ENCODE measurements at places on chromosomes 7 and 10.
A peak's percentile ranks its signal among the peaks of the same experiment; 100 is the strongest.

DNA sequence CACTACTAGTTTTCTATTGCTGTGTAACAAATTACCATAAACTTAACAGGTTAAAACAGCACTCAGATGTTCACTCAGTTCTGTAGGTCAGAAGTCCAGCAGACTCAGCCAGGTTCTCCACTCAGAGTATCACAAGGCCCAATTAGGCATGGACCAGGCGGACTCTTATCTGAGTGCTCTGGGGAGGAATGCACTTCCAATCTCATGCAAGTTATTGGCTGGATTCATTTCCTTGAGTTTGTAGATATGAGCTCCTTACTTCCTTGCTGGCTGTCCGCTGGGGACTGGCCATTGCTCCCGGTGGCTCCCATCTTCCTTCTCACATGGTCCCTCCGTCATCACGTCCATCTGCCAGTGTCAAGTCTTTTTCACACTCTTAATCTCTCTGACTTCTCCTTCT is 137.0 kb upstream of the PRR15 start:
- no peak for DNase-seq

DNA sequence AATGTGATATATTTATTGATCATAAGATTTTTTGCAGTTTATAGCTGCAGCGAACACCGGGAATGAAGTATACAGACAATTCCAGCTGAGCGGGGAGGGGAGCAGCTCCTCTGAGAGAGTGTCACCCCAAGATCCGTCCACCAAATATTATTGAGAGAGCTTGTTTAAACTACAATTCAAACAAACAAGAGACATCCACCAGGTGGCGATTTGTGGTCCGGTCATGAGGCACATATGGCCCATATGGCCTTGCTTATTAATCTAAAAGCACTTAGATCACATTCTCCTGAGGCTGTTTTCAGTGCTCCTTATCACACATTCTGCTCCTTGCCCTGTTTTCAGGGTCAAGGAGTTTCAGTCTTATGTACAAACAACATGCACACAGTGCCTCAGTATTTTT is 83.1 kb downstream of the THSD7A start:
- no peak for DNase-seq

- peak; percentile 92 for DNase-seq
These were observed 28.6 kb upstream of the RHBDD2 start for GRCh38 chr7:75850235-75850634.

- DNase-seq = no peak
These were observed 170.9 kb downstream of the CDK14 start for GRCh38 chr7:90766814-90767564.

DNA sequence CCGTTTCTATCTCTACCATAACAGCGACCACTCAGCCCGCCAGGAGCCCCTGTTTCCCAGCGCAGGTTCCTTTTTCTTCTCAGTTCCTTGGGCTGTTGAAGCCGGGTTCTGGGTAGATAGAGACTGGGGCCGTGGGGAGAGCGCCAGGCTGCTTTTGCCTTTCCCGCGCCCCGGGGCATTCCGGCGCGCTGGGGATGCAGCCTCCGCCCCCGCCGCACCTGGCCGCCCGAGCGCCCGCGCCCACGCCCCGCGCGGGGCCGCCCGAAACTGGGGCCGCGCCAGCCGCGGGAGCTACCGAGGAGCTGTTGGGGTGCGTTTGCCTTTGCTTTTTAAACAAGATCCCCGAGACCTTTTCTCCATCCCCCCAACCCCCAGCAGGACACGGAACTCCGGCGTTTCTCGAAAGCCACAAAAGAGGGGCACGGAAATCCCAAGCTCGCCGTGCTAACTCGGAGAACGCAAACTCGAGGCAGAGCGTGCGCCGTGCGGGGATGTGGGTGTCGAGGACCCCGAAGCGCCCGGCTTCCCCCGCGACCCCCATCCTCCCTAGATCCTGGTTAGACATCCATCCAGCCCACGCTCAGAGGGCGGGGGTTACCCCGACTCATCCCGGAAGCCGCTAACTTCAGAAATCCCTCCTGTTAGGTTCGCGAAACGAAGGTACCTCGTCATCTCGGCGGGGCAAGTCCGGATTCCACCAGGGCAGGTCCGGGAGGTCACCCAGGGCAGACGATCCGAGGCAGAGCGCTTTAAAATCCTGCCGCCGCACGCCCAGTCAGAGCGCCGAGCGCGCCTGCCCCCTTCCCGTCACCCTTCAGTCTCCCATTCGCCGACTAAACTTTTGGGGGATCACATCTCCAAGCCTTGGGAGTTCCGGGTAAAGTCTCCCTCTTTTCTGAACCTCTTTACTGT is 1.0 kb downstream of the GRM8 start:
- DNase-seq = no peak

DNA sequence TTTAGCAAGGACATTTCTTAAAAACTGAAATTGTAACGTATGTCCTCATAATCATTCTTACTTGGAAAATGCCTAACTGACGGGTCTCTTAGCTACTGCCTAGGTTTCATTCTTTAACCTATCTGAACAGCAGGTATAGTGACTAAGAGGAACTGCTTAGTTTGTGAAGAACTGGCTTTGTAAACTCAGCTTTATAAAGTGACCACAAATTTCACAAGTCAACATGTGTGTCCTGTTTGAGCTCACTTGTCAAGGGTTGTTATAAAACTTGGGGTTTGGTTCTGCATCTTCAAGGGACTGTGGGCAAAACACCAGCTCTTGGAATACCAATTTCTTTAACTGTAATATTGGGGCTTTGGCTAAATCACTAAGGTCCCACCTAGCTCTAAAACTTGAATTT is 32.2 kb downstream of the MRPS33 start:
- DNase-seq = peak; percentile 85

- DNase-seq = no peak
These were observed 30.0 kb downstream of the AKR1B1 start for GRCh38 chr7:134428942-134429341.

DNA sequence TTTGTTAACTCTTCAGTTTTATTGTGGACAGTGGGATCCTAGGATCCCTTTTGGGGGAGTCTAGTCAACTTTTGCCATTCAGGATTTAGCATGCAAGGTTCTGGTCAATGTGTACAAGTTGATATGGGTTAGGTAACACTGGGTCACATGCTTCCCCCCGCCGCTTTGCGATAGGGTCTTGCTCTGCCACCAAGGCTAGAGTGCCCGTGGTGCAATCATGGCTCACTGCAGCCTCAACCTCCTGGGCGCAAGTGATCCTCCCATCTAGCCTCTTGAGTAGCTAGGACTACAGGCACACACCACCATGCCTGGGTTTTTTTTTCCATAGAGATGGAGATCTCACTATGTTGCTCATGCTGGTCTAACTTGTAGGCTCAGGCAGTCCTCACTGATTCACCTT is 3.2 kb upstream of the CSGALNACT2 start:
- DNase-seq = no peak

GRCh38 chr10:100370714-100371481 is 23.9 kb downstream of the SCD start:
- peak; percentile 79 for DNase-seq

DNA sequence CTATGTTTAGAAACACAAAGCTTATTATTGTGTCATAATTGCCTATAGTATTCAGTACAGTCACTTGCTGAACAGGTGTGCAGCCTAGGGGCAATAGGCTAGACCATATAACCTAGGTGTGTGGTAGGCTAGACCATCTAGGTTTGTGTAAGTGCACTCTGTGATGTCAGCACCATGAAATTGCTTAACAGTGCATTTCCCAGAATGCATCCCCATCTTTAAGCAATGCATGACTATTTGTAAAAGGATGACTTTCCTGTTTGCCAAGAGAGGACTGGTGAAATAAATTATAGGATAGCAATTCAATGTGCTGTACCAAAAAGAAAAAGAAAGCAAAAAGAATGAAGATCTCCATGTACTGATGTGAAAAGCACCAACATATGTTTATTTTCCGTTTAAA is 288.7 kb upstream of the AUTS2 start:
- DNase-seq = no peak

DNA sequence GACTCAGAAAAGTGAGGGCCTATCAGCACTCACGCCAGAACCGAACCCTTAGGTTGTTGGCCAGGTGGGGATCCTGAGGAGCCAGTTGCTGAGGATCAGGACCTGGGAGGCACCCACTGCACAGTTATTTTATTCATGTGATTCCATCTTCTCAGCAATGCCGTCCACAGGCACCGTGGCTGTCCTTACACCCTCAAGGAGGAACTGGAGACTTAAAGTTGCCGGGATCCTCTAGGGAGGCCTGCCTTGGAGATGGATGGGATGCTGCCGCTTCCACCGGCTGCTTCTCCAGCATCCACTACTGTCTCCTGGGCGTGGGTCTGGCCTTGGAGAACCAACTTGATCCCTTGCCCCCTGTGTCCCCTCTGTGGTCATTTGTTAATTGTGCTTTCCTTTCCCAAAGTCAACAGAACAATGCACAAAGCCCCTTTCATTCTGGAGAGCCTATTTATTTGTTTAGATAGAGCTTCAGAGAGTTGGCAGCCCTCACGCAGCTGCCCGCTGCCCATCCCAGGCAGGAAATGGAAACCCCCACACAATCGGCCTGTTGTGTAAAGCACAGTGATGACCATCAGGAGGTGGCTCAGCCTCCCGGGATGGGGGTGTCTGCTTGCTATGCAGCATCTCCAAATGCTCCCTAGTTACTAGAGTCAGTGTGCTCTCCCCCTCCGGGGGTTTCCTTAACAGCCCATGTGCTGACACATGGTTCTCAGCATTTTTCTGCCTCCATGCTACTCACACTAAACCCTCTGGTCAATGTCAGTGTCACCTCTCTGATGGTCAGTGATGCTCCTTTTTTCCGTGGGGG is 52.9 kb upstream of the IGFBP3 start:
- no peak for DNase-seq

DNA sequence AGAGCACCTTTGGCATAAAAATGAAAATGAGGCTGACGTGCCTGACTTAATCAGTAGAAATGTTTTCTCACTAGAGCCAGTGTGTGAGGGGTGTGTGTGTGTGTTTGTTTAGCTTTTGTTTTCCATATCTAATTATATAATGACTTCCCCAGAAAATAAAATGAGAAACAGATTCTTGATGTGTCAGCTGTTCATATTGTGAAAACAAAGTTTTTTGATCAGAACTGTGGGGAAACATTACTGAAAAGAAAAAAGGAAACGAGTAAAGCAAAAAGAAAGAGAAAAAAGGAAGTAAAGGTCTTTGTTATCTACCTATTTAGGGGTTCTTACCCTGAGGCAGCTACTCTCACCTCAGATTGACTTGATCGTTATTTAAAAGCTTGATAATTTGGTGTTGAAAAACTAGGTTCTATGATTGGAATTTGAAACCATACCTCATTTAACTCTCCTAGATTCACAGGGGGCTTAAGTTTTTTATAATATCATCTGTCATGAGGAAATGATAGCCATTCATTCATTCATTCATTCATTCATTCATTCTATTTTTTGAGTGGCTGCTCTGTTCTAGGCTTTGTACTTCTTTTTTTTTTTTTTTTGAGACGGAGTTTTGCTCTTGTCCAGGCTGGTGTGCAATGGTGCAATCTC is 58.0 kb downstream of the CREM start:
- no peak for DNase-seq

DNA sequence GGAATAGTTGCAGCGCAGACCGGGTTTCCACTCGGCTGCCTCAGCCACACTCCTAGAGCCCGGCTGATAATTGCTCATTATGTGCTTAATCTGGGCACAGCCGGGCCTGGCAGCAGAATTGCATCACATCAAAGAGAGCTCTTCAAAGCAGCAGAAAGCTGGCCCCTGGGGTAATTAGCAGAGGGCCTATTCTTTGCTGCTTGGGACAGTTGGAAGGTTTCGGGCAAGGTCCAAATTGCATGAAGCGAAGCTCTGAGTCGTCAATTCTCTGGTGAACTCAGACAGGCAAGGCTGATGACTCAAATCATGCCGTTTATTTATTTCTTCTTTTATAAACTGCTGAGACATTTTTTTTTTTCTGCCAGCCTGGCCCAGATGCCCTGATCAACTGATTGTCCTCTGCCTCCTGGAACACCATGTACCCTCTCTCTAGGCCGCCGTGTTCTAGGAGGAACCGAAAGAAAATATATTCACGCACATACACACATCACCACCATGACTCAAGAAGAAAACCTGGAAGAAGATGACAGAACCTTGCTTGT is 242.2 kb downstream of the RAB11FIP2 start:
- no peak for DNase-seq

GRCh38 chr10:73338801-73339368 is 19.8 kb downstream of the CFAP70 start:
- no peak for DNase-seq

GRCh38 chr7:95675016-95675415 is 78.7 kb upstream of the PDK4 start:
- DNase-seq = no peak

DNA sequence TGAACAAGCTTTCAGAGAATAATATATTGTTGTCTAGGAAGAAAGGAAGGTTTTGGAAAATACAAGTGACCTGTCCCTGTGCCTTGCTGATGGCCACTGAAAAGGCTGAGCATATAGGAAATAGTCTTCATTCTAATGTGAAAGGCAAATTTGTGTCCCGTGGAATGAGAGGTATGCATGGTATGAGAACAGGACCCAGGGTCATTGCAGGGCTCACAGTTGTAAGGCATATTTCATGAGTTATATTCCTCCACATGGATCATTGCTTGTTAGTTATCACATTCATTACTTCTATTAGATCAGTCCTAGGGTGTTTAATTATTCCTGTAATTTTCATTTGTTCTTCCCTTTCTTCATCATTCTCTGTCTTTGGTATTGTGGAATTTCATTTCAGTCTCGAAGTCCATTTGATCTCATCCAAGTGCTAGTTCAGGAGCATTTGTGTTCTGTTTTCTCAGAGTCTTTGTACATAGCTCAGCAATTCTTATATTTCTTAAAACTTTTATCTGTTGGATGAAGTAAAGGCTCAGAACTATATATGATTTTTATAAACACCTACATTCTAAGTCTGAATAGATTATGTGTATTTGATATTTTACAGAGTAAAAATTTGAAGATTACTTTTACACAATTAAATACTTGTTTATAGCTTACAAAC is 39.4 kb upstream of the ARHGAP21 start:
- DNase-seq = no peak

DNA sequence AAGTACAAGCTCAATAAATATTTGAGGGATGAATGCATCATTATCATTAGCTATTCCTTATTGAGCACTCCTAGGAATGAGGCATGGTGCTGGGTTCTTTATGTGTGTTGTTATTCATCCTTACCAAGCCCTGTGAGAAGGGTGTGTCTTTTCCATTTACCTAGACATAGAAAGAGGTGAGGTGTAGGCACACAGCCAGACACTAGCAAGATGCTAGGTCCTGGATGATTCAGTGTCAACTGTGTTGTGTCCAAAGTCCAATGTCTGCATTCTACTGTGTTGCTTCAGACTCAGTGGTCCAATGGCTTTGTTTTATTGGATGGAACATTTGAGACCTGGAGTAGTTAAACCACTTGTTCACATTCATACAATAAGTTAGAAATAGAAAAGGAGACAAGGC is 605.5 kb downstream of the LRMDA start:
- DNase-seq = no peak

All from Kasumi-1 (cell line).